ENCODE measurements at places on chromosomes 6 and 20.

DNA sequence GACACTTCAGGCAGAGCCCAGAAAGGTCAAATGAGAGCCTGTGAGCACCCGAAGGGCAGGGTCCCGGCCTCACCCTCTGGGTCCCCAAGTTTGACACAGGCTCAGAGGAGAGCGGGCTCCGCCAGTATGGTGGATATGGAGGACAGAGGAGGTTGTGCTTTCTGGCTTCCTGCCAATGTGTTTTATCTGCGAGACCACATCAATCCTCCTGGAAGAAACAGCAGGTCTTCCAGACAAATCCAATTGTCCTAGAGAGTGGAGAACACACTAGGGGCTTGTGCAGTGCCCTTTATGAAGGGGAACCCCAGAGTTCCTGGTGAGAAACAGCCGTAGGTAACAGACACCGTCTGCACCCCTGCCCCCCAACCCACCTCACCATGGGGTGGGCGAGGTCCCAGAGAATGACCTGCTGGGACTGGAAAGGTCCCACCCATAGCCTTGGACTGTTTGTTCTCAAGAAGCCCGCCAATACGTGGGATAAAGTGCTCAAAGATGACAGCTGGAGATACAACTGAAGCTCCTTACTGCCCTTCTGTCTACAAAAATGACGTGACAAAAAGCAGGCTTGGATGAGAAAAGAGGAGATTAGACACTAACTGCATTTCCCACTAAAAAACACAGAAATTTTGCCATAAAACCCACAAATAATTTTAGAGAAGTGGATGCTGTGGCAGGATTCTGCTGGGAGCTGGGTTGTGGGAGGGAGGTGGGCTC lies 23.9 kb upstream of the SSTR4 start:
- DNase-seq = no peak

GRCh38 chr20:382291-383115 lies 1.9 kb downstream of the TRIB3 start:
- DNase-seq = no peak

DNA sequence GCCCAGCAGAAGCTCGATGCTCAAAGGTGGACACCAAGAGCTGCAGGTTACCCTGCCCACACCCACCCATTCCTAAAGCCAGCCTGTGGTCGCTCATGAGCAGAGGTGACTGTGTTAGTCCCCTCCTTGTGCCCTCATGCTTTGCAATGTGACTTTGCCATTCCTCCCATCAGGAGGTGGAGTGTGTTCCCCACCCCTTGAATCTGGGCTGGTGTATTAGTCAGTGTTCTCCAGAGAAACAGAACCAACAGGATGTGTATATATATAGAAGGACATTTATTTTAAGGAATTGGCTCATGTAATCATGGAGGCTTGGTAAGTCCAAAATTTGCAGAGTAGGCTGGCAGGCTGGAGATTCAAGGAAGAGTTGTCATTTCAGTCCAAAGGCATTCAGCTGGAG lies 54.4 kb upstream of the RNF24 start:
- no peak for DNase-seq

- DNase-seq = no peak
These were observed 1.7 kb downstream of the UBE2V1 start for GRCh38 chr20:50111120-50111828.

DNA sequence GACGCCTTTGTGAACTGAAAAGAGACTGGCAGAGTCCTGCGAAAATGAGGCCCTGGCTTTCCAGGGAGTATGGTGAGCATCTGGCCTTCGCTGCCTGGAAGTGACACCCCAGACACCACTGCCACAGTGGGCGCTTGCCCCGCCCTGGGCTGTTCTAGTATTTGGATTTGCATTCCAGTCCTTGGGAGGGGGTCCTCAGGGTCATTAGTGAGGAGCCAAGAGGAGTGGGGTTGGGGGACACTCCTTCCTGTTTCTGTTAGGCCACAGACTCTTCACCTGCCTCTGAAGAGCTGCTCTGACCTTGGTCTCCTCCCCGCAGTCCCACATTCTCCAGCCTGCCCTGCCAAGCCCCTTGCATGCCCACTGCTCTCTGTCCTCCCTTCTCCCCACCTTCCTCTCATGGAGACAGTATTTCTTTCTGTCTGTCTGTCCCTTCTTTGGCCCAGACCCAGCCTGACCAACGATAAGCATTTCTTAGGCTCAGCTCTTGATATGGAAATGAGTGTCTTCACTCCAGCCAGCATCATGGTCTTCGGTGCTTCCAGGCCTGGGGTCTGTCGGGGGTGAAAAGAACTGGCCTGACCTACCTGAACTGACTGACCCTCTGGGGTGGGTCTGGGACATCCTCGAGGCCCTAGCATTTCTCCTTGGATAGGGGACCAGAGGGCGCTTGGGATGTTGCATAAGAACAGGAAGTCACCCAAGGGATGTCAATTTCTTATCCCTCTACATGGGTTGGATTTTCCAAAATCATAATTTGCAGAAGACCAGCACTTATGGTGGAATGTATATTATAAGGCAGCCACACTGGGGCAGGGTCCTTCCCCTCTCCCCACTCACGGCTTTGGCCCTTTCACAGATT lies 19.4 kb downstream of the SLC9A8 start:
- DNase-seq = no peak

GRCh38 chr6:129730477-129731165 lies 20.6 kb upstream of the ARHGAP18 start:
- DNase-seq = no peak

DNA sequence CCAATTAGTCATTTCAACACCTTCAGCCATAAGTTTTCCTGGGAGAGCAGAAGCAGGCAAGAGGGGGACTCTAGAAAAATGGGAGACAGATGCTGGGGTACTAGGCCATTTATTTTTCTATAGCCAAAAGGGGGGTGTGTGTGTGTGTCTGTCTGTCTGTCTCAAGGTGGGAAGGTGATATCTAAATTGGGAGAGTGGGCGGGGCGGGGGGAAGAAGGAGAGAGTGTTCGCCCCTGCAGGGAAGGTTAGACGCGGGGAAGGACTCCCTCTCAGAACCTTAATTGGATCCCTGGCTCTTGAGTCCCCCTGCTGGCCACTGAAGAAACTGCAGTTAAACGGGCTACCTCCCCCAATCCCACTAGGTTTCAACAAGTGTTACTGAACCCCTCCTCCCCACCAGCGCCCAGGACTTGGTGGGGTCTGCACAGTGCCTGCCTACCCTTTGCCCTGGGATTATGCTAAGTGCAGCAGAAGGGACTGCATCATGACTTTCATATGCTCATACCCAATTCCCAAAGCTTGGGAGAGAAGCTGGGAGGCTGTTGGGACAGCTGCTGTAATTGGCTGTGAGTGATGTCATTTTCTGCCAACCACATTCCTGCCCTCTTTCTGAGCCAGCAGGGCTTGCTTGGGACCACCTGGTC lies 45.8 kb downstream of the FOXP4 start:
- no peak for DNase-seq

DNA sequence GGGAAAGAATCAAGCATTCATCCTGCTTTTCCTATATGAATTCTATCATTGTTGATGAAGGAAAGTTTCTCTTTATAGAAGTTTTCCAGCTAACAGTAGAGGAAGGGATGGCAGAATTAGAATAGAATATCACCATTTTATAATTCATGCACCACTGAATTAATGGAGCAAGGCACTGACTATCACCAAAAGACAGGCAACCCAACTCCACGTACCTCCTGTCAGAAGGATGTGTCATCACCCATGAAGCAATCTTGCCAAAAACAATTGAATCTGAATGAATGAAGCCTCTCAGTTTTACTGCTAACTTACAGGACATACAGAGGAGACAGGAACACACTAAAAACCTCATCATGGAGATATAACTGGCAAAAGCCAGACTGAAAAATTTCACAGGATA lies 122.4 kb downstream of the NFATC2 start:
- DNase-seq = no peak

DNA sequence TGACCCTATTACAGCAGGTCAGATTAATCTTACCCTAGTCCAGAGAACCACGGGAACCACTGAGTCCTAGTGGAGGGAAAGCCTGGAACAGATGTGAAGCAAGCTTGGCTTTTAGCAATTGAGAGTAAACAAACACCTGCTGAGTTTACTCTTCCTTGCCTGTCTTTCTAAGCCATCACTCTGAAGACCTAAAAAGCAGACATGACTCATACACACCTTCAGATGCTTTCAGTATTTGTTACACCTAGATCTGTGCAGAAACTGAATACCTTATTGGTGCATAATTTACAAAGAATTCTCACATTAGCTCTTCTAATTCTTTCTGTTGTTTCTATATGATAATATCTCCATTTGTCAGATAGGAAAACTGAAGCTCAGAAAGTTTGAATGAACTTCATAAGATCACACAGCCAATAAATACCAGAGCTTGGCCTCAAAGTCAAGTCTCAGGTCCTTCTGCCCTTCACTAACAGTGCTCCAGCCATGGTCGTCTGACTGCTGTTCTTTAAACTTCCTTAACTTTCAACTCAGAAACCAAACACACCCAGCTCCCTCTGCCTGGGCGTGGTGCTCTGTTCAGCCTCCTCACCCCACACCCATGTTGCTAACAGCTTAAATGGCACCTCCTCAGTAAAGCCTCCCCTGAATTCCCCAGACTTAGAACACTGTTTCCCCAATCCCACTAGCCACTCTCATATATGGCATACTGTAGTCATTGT lies 8.6 kb upstream of the GABBR1 start:
- no peak for DNase-seq
